ENCODE measurements at places on chromosomes 11 and 22.

DNA sequence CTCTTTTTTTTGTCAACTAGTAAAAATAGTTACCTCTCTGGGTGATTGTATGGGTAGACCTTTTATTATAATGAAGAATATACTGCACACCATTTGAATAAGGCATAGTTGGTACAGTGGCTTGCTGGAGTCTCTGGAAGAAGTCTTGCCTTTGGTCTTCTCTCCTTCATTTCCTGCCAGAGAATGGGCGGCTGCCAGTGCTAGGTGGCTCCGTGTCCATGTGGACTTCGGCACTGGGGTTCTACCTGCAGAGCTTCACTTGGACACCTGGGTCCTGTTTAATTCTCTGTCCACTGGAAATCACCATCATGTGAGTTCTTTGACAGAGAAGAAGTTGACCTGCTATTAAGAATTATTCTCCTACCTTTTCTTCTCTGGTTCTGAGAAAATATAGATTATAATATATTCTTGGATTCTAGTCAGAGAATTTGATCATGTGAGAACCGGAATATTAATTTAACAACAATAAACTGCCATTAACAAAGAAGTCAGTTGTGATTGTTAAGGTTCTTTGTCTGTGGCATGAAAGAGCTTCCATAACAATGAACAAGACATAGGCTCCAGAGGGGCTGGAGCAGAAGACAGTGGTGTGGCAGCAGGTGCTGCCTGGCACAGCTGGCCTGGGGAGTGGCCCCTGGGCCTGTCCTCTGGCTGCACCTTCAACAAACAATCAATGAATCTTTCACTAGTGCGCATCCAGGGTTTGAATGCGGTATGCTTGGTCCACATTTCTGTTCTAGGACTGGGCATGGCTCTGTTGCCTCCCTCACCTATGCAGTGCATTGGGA lies 77.5 kb downstream of the PPFIBP2 start:
- no peak for DNase-seq

DNA sequence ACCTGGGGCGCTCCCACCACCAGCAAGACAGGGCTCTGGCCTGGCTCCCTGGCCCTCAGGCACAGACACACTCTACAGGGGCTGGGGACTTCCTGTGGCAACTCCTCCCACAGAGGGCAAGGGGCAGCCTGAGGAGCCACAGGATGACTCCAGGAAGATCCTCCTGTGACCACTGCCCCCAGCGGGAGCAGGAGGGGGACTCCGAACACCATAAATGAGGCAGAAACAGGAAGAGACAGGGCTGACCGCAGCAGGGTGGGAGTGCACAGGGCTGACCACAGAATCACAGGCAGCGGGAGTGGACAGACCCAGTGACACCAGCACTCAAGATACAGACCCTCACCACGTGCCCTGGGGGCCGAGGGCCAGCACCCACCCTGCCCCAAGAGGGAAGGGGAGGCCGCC lies 10.8 kb downstream of the ARAP1 start:
- DNase-seq, result peak; percentile 30

DNA sequence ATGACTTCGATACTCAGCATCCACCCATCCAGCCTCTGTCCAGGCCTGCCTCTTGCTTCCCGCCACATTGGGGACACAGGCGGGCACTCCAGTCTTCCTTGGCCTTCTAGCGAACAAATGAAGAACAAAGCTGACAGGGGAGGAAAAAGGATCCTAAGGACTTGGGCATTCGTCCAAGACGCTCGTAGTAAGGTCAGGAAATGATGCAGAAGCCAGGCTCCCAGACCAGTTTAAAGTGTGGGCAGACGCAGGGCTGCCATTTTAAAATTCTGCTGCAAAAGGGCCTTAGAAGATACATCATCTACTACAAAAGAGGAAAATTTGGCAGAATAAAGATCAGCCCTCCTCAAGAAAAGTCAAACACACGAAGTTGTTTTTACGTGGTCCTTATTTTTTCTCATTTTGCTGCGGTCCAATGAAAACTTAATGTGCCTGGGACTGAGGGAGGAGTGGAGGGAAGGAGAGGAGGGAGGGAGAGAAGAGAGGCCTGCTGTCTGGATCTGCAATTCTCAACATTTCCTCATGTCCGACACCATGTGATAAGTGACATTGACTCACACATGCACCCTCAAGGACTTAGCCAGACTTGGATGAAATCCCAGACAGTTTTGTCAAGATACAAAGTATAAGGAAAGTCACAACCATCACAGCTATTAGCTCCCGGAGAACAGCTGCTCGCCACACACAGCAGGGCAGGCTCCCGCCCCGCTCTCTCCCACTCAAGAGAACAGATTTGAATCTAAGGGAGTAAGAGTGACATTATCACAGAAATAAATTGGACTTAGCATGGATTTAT lies 5.7 kb downstream of the DNAL4 start:
- DNase-seq, result peak; percentile 16

DNA sequence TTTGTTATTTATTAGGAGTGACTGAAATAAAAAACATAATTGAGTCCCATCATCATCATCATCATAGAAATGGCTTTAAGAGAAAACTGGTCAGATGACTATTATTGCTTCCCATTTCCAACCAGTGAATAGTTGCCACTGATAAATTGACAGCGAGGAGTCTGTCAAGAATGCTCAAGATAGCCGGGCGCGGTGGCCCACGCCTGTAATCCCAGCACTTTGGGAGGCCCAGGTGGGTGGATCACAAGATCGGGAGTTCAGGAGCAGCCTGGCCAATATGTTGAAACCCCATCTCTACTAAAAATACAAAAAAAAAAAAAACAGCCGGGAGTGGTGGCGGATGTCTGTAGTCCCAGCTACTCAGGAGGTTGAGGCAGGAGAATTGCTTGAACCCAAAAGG lies 1.9 kb downstream of the WBP2NL start:
- no peak for DNase-seq

DNA sequence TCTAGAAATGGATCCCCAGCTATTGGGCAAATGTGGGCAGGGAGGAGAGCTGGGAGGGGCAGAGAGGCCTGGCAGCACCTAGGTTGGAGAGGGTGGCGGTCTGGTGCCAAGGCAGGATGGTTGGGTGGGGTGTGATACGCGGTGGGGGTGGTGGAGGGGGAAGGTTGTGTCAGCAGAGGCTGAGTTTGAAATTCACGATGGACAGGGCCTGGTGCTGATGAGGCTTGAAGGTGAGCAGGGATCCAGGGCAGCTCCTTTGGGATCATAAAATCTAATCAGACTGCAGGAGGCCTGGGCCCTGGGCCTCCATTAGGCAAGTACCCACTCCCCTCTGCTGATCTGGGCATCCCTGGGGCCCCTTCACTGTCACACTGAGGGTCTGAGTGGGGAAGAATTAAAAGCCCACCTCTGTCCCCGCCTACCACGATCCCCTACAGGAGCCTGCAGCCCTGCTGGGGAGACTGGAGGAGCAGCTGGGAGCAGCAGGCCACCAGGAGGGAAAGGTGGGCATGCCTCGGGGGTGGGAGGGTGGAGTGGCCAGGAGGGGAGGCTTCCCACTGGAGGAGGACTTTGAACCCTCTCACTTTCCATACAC lies 24.0 kb downstream of the IGLL1 start:
- no peak for DNase-seq

GRCh38 chr11:60912851-60913528 lies 968 bp upstream of the TMEM109 start:
- no peak for DNase-seq

- no peak for DNase-seq
These were observed 78.6 kb downstream of the FAM168A start for GRCh38 chr11:73519266-73519665.

GRCh38 chr11:66847461-66848232 lies 4.4 kb downstream of the RCE1 start:
- no peak for DNase-seq

- no peak for DNase-seq
These were observed 65.2 kb upstream of the CTSC start for GRCh38 chr11:88402784-88403183.

- no peak for DNase-seq
These were observed 79.4 kb upstream of the PPARA start for GRCh38 chr22:46070803-46071450.
